Epithelial cell of proximal tubule (primary cell): ENCODE measurements at places on chromosomes 3 and 15. TPM values are rescaled to one million over a fixed set of nuclear protein-coding genes. Genes with fewer than 3 reads are reported as not detected.
A peak's percentile ranks its signal among the peaks of the same experiment; 100 is the strongest.

DNA sequence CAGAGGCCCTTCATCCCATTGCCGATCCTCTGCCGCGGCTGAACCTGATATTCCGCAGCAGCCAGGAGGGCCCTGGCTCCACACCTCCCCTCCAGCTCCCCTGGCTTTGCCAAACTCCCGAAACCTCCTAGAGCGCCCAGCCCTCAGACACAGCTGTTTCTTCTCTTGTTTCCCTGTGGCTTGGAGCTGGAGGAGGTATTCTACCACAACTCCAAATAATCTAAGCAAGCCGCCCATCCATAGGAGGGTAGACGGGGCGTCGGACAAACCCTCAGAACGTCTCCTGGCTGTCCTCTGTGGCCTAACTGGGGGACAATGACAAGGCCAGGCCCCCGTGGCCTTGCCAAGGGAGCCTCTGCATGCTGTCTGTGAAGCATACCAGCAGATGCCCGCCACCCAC lies 10.4 kb downstream of the PLA2G4D start:
- DNase-seq: no peak

- peak; percentile 42 for DNase-seq
These were observed 219.8 kb downstream of the CTNNB1 start for GRCh38 chr3:41418961-41419691.

GRCh38 chr3:56799251-56799882 lies 2.4 kb downstream of the ARHGEF3 start:
- no peak for DNase-seq

GRCh38 chr3:172904711-172905373 lies 154.3 kb downstream of the ECT2 start:
- DNase-seq: no peak

DNA sequence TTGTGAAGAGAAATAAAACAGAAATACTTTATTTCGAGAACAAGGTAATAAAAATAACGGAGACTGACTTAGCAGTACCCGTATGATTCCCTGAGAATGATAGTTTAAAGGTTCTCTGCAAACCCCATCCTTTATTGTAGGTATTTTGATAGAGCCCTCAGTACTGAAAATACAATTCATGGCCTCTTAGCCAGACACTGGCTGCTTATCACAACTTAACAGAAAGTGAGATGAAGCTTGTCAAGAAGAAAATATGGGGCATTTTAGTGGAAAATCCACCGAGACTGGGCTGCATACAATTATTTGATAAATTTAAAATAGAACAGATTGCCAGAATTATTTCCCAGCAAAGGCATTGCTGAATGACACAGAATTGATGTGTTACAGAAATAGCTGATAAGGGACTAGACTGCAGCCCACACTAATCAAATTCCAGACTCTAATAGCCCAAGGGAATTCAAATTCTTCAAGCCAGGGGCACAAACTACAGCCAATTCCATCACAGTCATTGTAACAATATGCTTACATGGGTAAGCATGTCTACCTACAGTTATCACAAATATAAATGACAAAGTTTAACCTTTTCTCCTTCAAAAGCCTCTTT lies 521.9 kb downstream of the PLOD2 start:
- DNase-seq: no peak

DNA sequence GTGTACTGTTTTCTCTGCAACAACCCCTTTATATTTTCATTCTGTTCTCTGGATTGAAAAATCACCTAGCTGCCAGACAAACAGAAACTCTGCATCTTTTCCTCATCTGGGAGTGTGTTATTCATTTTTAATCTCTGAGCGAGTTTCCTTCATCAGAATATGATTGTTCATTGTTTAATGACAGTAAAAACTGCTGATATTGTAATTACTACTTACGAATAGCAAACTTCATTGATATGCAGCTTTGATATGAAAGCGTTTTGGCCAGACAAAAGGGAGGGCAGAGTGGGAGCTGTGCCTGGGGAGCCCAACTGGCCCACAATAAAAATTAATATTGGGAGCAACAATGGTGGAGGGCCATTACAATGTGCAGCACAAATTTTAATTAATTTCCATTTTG lies 132.7 kb upstream of the SKOR1 start:
- DNase-seq: no peak

DNA sequence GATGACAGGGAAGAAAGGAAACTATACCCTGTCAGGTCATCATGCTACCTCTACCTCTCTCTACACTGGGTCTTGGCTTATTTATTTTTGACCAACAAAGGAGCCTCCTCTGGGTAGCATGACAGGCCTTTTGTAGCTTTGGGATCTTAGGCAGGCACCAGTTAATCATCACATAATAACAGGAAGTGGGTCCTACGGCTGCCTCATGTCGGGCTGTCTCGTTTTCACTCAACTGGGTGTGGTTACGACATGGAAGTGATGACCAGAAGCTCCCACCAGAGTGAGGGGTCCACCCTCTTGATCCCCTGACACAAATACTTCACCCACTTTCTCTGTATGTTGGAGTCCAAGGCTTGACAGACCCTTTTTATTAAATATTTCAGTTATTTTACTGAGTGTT lies 105.3 kb downstream of the CD47 start:
- no peak for DNase-seq

GRCh38 chr3:171874251-171874681 lies 31.1 kb downstream of the TMEM212 start:
- peak; percentile 95 for DNase-seq

GRCh38 chr3:130758624-130759369 lies 12.2 kb upstream of the PIK3R4 start:
- DNase-seq: no peak

DNA sequence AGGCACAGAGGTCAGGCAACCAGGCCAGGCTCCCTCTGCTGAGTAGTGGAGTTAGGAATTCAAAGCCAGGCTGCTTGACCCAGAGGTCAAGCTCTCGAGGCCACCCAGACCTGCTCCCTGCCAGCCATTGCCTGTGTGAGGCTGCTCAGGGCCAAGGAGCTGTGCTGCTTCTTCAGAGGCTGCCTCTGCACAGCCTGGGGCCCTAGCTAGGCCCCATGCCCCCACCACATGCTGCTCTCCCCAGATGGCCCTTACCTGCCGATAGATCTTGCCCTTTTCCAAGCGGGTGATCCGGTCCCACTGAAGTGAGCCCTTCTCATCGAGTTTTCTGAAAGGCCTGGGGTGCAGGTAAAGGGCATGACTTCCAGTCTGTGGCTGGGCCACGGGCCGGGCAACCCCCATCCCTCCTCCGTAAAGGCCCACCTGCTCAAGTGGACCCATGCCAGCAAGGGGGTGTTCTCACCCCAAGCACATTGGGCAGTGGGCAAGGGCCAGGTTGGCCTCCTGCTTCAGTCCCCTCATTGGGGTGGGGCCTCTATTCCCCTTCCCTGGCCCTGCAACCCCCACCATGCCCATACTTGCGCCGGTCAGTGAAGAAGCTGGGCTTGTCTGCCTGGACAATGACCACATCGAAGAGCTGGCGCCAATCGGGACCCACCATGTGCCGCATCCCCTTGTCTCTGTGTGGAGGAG lies 6.5 kb downstream of the NT5DC2 start:
- DNase-seq: no peak

GRCh38 chr3:171822431-171823106 lies 12.3 kb upstream of the PLD1 start:
- DNase-seq: peak; percentile 88

RPL32 gene
- total RNA-seq: 1,030 and 1,169 TPM in 2 replicates
